ENCODE measurements at places on chromosomes 5 and 9.
A peak's percentile ranks its signal among the peaks of the same experiment; 100 is the strongest.

- DNase-seq: no peak
These were observed 8.8 kb upstream of the GLIPR2 start for GRCh38 chr9:36127652-36128244.

GRCh38 chr5:168407211-168407610 is 79.1 kb upstream of the RARS1 start:
- DNase-seq: no peak

DNA sequence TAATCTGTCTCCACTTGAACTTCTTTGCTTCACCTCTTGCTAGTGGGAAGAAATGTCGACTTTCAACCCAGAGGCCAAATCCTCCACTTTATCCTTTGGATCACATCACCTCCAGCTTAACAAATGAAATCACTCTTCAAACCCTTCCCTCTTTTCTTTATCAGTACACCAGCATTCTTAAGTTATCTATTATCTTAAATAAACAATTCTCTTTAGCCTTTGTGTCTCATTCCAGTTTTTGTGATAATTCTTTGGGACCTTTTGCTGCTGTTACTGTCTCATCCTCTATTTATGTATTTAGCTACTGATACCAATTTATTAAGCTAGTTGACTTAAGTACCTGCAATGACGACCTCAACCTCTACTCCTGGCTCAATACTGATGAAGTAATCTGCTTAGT is 28.1 kb upstream of the FBN2 start:
- no peak for DNase-seq

DNA sequence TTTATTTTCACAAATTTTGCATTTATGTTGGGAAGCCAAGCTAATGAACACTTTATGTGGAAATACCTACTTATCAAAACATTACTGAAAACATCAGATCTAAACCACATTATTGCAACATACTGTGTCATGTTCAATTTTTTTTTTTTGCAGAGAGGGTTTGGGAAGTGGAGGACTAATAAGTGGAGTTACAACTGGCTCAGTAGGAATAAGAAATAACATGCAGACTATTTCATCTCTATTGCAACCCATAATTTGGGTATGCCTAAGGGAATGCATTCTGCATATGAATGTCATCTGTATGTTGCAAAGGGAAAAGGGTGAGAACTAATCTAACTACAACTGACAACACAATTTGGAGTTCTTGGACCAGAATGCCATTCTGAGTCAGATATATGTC is 41.8 kb downstream of the APC start:
- DNase-seq: no peak

DNA sequence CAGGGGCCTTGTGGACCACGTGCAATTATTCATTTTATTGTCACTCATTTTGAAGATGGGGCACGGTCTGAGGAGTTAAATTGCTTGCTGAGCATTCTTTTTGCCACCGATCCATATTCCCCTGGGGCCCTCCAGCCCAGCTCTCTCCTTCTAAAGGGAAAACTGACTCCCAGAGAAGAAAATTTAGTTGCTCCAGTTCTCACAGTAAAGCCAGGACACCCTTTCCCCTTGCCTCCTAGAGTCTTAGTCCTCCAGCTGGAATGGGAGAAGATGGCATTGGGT is 1.0 kb upstream of the PANK3 start:
- DNase-seq: no peak

DNA sequence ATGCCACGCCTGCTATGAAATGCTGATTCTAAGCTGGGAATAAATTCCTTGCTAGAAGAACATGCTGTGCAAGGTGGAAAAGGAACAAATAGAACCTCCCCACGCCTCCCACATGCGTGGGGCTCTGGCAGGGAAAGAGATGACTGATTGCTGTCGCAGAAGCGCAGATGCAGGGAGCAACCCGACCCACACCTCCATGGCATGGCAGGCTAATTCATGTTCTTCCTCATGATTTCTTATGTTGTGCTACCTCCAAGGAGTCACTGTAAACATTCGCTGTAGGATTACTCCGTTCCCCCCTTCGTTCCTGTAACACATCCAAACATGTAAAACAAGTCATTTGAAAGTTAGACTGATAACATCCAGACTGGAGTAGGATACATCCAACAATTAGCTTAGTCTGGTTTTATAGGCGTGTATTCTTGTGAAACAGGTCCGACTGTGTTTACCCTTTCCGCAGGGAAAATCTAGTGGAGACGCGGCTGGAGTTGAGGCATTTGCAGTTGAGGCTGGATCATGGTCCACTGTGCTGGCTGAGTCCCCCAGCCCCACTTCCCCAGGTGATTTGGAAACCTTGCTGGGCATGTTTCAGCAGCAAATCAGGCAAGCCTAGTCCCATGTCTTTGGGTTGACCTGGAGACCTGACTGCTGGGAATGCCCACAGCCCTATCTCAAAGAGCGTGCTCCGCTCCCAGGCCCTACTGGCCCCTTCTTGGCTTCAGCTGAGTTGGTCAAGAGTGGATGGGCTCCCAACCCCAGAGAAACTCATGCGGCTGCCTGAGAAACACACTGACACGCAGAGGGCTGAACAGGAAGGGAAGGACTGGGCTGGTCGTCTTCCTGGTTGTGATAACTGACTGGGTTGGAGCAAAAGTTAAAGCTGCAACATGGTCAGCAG is 24.8 kb upstream of the ANKRD33B start:
- no peak for DNase-seq

GRCh38 chr9:85876628-85877027 is 64.3 kb upstream of the NAA35 start:
- no peak for DNase-seq

GRCh38 chr5:102106599-102106998 is 189.5 kb downstream of the SLCO4C1 start:
- no peak for DNase-seq

DNA sequence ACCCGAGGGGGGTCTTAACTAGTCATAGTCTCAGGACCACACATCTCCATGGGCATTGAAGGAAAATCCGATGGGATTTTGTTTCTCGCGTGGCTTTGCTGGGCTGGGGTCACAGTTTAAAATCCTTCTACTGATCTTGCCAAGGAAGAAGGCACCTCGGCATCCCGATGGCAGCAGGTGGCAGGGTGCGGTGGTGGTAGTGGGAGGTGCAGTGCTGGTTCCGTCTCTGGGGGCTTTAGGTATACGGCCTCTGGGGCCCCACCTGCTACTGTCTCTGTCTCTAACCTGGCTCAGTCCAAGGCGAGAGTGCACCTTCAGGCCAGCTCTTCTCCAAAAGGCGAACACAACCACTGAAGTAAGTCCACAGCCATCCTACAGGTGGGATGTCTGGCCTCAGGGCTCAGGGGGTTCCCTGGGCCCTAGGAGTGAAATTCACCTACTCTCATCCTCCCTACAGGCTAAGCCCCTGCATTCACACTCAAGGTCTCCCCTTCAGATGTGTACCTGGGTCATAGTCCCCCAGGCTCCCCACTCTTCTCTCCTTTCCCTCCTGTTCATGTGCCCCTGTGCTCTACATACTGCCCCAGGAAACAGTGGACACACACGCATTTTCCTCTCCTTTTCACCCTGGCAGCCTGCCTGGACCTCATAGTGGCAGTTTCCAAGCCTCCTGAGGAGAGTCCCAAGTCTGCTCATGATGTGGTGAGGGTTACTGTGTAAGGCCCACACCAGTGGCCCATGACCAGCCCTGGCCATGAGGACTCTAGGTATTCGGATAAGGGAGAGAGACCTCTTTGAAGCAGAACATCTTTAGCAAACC is 736 bp upstream of the FCN2 start:
- no peak for DNase-seq

- DNase-seq: peak; percentile 57
These were observed 186.2 kb downstream of the FANCC start for GRCh38 chr9:95131023-95131943.

DNA sequence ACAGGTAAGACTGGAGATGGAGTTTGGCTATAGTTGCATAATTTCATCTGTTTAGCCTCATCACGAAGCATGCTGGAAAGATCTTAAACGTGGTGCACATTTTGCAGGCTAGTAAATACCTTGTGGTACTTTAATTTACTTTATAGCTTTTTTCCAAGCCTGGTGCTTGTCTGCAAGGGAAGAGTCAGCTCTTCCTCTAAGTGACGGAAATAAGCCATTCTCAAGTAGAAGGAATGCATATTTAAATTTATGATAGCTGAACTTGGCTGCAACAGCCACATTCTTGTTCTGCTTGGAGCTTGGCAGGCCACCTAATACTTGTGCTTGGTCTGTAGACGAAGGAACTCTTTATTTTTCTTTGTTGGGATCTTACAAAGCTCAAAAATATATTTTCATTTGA is 188.0 kb upstream of the PIK3R1 start:
- no peak for DNase-seq

DNA sequence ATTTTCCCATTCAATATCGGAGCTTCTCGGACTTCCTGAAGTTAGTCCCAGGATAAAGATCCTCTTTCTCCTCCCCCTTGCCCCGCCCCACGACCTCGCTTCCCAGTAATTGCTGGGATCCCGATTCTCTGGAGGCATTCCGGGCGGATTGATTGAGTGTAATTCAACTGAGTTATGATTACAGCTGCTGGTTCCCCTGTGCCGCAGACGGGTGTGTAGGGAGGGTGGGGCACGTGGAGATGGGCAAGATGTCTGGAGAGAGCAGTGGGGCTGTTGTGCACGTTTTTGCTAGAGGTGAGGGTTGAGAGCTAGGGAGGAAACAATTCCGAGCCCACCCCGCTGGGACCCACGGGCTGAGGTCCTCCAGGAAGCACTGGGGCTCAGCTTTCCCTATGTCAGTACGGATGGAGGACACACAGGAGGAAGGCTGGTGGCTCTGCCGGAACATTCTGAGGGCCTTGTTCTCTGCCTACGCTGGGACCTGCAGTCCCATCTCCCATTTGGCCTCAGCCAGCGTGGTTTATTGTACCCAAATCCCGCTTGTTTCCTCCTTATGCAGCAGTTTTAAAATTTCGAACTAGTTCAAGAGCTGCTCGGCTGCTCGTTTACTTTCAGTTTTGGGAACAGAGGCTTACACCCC is 2.4 kb upstream of the DMRT2 start:
- no peak for DNase-seq

GRCh38 chr9:14218253-14218652 is 95.7 kb downstream of the NFIB start:
- no peak for DNase-seq

GRCh38 chr9:8842402-8843193 is 1043.0 kb upstream of the DMAC1 start:
- no peak for DNase-seq

- DNase-seq: no peak
These were observed 9.4 kb downstream of the APTX start for GRCh38 chr9:32991897-32992594.

- DNase-seq: no peak
These were observed 146.9 kb upstream of the GNA14 start for GRCh38 chr9:77794985-77795384.

GRCh38 chr9:136189394-136190236 is 15.3 kb downstream of the LHX3 start:
- DNase-seq: no peak

DNA sequence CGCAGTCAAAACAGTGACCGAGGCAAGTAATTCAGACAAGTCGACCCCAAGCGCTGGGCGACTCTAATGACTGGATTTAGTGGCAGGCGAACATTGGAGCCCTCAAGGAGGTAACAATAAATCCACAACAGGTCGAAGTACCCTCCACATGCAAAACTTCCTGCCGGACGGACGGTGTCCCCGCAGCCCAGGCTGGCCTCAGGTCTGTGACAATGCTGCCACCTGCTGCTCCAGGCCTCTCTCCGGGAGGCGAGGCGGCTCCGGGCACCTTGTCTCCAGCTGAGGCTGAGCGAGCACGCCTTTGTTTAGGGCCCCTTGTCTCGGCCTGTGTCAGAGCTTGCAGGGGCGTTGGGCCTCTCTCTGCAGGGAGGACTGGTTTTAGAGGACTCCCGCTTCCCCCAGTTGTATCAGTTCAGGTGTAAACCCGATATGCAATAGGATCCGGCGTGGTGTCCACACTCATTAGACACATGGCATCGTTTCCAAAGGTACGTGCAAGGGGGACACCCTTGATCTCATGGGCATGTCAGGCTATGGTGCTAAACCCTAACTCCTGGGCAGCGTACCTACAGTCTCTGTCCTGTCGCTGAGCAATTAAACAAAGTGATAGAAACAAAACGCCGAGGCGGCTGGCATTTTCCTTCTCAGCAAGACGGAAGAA is 628.0 kb upstream of the ADAMTS16 start:
- peak; percentile 34 for DNase-seq

DNA sequence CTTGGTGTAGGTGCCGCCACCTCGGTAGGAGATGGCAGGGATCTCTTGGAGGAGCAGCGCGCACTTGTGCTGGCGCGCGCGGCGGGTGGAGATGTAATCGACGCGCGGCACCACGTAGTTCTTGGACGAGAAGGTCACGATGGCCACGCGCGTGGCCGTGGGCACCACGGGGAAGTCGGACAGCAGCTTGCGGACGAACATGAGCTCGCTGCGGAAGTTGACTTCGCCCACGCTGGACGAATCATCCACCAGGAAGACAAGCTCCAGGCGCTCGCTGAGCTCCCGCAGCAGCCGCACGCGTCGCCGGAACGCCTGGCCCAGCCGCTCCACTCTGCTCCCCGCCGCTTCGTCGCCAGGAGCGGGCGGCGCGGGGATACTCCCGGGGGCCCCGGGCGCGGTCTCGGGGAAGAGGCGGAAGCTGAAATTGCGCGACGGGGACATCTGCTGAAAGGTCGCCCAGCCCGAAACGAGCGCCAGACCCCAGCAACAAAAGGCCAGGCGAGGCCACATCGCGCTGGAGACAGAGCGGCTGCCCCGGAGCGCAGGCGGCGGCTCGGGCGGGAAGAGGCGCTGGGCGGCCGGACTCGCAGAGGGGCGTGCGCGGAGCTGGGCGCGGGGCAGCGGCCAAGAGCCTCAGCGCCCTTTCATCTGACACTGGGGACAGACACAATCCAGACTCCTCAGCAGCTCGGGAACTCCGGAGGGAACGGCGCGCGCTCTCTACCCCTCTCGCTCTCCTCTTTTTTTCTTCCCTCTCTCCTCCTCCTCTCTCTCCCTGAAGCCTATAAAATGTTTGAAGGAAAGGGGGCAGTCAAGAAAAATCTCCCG is at the start of gene SVEP1:
Gene SVEP1, minus strand, starts transcription at position 708 of the 828 bp plus-strand sequence. Its CDS starts 198 bp downstream, at position 510.
- DNase-seq: no peak

GRCh38 chr9:99513441-99514112 is 291.5 kb downstream of the SEC61B start:
- no peak for DNase-seq

GRCh38 chr9:105881654-105882349 is 187.5 kb downstream of the TMEM38B start:
- no peak for DNase-seq

GRCh38 chr5:142806841-142807267 is 36.7 kb downstream of the ARHGAP26 start:
- DNase-seq: no peak
